Left ventricle myocardium inferior (tissue), 1 donor: ENCODE measurements at places on chromosomes 5 and 9. TPM values are rescaled to one million over a fixed set of nuclear protein-coding genes. Genes with fewer than 3 reads are reported as not detected.

SLC34A1 gene
- total RNA-seq: not detected

NPM1 gene
- 389 TPM for total RNA-seq

DNA sequence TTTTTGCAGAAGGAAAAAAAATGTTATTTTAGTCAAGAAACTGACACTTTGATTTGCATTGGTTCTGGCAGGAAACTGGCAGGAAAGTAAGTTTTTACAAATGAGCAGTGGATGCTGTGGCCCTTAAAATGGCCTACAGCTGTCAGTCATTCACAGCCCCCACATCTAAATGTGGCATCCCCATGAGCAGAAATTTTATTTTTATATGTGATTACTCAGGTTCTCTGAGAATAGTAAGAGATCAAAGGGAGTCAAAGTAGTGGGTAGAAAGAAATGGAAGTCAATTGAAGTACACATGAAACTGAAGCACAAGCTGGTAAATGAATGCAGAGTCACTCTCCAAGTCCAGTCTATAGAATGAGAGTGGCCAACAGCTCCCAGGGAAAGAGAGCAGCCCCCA lies 80.3 kb downstream of the ENC1 start:
- DNase-seq: no peak

PLPP7 gene
- 120 TPM for total RNA-seq

DNA sequence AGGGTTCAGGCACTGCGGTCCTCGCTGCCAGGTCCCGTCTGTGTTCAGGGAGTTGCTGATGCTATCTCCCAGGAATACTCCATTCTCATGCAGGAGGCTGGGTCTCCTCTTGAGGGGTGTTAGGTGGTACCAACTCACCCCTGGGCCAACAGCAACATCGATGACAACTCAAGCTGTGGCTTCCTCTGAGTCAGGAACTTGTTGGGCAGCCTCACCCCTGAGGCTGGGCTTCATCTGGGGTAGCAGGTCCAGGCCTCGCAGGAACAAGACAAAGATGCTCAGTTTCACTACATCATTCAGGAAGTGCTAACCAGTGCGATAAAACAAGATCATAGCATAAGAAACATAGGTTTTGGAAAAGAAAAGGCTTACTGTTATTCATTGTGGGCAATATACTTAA lies 125.9 kb downstream of the SYK start:
- no peak for DNase-seq

CNTNAP3B gene
- total RNA-seq: 8.0 TPM

TMEM174 gene
- total RNA-seq: not detected

GRCh38 chr5:15002791-15003190 lies 131.2 kb upstream of the ANKH start:
- DNase-seq: no peak

DNA sequence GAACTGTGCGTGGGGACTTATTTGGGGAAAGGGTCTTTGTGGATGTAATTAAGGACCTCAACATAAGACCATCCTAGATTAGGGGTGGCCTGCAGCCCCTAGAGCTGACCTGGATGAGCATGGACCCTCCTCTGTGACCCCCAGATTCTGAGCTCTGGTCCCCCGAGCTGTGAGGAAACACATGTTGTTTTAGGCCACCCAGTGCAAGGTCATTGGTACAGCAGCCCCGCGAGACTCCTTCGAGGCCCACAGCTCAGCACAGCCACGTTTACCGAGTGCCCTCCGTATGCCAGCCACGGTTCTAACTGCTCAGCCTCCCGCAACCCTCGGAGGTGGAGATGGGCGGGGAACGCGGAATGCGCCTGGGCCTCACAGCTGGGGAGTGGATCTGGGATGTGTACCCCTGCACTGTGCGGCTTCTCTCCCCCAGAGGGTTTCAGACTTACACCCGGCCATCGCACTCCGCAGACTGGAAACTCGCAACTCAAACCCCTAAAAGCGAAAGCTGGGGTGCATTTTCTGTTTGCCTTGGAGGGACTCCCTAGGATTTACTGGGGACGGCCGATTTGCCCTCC lies 4.5 kb upstream of the GPSM1 start:
- DNase-seq: no peak

TAS2R1 gene
- not detected for total RNA-seq

DNA sequence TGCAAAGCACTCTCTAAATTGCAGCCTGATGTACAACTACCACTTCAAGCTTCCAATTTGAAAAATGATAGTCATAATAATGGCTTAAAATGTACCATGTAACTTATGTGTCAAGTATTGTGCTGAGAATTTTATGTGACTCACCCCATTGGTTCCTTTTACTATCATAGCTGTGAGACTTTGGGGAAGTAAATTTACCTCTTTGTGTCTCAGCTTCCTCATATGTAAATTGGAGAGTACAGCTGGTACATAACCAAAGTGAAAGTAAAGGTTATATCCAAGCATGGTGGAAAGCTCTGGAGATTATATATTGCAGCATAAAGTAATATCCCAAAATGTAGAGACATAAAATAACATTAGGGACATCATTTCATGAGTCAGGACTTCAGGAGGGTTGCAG lies 2200.4 kb upstream of the C9orf72 start:
- DNase-seq: no peak

DNA sequence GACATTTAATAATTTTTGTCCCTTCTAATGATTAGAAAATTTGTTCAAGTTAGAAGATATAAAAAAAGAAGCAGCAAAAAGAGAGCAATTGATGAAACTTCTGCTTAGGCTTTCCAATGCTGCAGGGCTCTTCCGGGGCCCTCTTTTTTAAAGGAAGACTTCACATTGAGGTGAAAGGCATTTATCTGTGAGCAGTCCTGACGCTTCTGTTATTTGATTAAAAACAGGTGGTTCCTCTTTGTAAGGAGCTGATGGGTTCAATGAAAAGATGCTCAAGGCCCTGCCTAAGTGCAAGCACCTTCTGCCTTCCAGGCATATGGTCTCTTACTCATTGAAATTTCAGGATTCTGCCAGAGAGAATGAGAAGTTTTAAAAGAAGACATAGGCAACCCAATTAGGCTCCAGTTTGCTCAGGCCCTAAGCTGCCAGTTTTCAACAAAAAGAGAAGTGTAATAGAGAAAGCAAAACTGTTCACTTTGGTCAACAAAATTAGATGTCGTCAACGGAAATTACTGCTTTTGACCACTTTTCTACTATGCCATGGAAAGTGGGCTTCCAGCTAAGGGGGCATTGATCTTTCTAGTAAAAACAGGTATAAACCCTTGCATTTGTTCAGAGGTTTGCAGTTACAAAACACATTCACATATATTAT lies 100.2 kb downstream of the INSYN2B start:
- no peak for DNase-seq

SPIN1 gene
- 55.8 TPM for total RNA-seq

GRCh38 chr9:137198051-137198901 lies 2.3 kb downstream of the TPRN start:
- no peak for DNase-seq

FST gene
- total RNA-seq: 2.0 TPM

DNA sequence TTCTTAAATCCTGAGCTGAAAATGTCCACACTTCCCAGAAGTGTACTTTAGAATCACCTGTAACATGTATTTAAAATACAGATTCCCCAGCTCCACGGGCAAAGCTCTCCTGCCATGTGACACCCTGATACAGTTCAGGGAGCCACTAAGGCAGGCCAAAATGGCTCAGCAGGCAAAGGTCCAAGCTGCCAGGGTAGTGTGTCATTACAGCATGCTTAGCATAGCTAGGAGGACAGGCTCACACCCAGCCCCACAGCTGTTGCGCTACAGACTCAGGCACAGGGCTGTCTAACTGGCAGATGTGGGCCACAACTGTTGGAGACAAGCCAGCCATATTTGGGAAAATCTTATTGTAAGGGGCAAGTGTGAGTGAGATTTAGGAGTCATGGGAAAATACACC lies 73.0 kb downstream of the C9orf85 start:
- DNase-seq: peak; percentile 62

ANGPTL2 gene
- 35.7 TPM for total RNA-seq

KIF20A gene
- total RNA-seq: 0.77 TPM

PTPA gene
- total RNA-seq: 162 TPM
